ENCODE measurements at places on chromosomes 12 and 14. TPM values are rescaled to one million over a fixed set of nuclear protein-coding genes. Genes with fewer than 3 reads are reported as not detected.

GRCh38 chr14:76424359-76424758 lies 48.4 kb downstream of the ESRRB start:
- no peak for DNase-seq
- H3K27me3 ChIP-seq, result no peaks in the 10 kb centered on the region
- H3K4me3 ChIP-seq, result no peak overlapping the region
- no peak overlapping the region for H3K27ac ChIP-seq
- no peaks in the 10 kb centered on the region for H3K4me1 ChIP-seq

GRCh38 chr14:55814064-55814463 lies 234.1 kb downstream of the KTN1 start:
- no peaks in the 10 kb centered on the region for H3K36me3 ChIP-seq
- no peak overlapping the region for H3K27ac ChIP-seq
- H3K4me1 ChIP-seq, result no peaks in the 10 kb centered on the region
- DNase-seq, result no peak
- no peaks in the 10 kb centered on the region for H3K27me3 ChIP-seq
- H3K4me3 ChIP-seq, result no peak overlapping the region

GRCh38 chr12:96412431-96412830 lies 12.2 kb upstream of the CDK17 start:
- H3K36me3 ChIP-seq, result no peaks in the 10 kb centered on the region
- no peaks in the 10 kb centered on the region for H3K27me3 ChIP-seq
- H3K4me1 ChIP-seq, result peaks cover 8% of the 10 kb centered on the region
- no peak overlapping the region for H3K27ac ChIP-seq

DNA sequence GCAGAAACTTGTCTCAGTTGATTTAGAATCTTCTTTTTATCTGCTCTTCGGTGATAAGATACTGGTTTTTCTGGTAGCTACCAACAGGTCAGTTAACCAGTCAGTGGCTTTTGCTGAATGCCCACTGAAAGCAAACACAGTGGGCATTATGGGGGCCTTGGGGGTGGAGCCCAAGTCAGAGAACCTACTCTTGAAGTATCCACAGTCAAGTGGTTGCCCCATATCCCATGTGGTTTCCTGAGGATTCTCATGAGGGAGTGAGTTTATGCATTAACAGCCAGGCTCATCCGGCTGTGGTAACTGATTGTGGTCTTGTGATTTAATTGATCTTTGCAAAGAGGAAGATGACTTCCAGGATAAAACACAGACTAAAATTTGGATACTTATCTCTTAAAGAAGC lies 83.7 kb downstream of the ST8SIA1 start:
- DNase-seq, result no peak
- H3K36me3 ChIP-seq, result no peaks in the 10 kb centered on the region
- no peaks in the 10 kb centered on the region for H3K27me3 ChIP-seq
- no peak overlapping the region for H3K4me3 ChIP-seq
- H3K27ac ChIP-seq, result no peak overlapping the region

Gene EIF2S3B
- 1.8 TPM for total RNA-seq

Gene P2RX7
- not detected for total RNA-seq

GRCh38 chr12:25764409-25764808 lies 194.1 kb upstream of the RASSF8 start:
- H3K4me1 ChIP-seq, result no peaks in the 10 kb centered on the region
- H3K27ac ChIP-seq, result no peak overlapping the region
- no peak overlapping the region for H3K4me3 ChIP-seq
- no peak for DNase-seq

GRCh38 chr12:95621725-95622124 lies 70.4 kb upstream of the USP44 start:
- no peak overlapping the region for H3K27ac ChIP-seq
- H3K4me3 ChIP-seq, result no peak overlapping the region
- H3K4me1 ChIP-seq, result peaks cover 8% of the 10 kb centered on the region
- H3K36me3 ChIP-seq, result no peaks in the 10 kb centered on the region
- DNase-seq, result no peak
- H3K27me3 ChIP-seq, result no peaks in the 10 kb centered on the region

DNA sequence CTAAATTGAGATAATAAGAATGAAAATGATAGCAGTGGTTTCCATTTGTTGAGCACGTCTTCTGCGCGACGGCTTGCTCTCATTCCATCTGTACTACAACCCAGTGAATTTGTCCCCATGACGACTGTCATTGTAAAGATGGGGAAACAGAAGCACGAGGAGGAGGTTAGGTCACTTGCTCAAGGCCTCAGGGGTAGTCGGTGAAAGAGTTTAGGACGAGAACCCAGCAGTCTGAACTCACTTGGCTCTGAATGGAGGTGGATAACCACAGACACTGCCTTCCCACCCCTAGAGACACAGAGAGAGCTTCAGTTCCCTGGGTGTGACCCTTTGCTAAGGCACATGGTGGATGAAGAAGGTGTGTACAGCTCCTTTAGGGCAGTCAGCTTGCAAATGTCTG lies 30.9 kb upstream of the PLEKHG3 start:
- no peak for DNase-seq
- H3K27me3 ChIP-seq, result peaks cover 32% of the 10 kb centered on the region
- H3K27ac ChIP-seq, result no peak overlapping the region
- H3K36me3 ChIP-seq, result no peaks in the 10 kb centered on the region
- peaks cover 5% of the 10 kb centered on the region for H3K4me1 ChIP-seq
- H3K4me3 ChIP-seq, result no peak overlapping the region

- H3K27ac ChIP-seq, result peak overlapping the region; percentile 89
- H3K27me3 ChIP-seq, result no peaks in the 10 kb centered on the region
- DNase-seq, result no peak
- peaks cover 1% of the 10 kb centered on the region for H3K36me3 ChIP-seq
- H3K4me1 ChIP-seq, result peaks cover 30% of the 10 kb centered on the region
Observed at GRCh38 chr12:118059341-118060191, 1.4 kb downstream of the WSB2 start.

DNA sequence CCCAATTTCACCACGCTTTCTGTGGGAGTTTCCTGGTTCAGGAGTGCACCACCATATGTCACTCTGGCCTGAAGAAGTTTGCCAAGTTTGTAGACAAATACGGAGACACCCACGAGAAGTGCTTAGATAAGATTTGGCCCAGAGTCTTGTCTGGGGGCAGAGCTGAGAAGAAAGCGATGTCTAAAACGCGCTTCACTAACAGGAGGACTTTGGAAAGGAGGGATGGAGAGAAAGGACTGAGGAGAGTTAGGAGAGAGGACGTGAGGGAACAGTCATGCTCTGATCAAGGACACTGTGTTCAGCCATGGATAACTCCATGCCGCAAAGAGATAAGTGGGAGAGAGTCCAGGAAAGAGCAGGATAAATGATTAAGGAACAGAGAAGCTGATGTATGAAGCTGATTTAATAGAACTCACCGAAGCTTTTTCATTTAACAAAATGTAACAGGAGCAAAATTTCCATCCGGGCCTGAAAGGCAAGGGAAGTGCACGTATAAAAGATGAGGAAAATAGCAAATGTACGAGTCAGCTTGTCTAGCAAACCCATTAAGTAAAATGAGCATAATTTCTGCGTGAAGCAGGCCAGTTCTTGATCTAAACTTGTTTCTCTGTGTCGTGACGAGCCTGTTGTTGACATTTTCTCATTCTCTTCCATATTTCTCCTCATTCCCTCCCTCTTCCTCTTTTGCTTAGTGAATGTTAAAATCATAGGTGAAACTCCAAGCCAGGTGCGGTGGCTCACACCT lies 23.4 kb upstream of the MAP3K9 start:
- no peak overlapping the region for H3K27ac ChIP-seq
- no peaks in the 10 kb centered on the region for H3K4me1 ChIP-seq
- no peaks in the 10 kb centered on the region for H3K36me3 ChIP-seq

- no peaks in the 10 kb centered on the region for H3K36me3 ChIP-seq
- H3K27me3 ChIP-seq, result no peaks in the 10 kb centered on the region
- H3K27ac ChIP-seq, result no peak overlapping the region
- peaks cover 26% of the 10 kb centered on the region for H3K4me1 ChIP-seq
- no peak overlapping the region for H3K4me3 ChIP-seq
Observed at GRCh38 chr12:31518680-31519227, 72.2 kb downstream of the DENND5B start.

GRCh38 chr14:32594766-32595165 lies 265.7 kb downstream of the AKAP6 start:
- H3K27ac ChIP-seq, result no peak overlapping the region
- H3K4me3 ChIP-seq, result no peak overlapping the region
- H3K27me3 ChIP-seq, result peaks cover 3% of the 10 kb centered on the region
- no peaks in the 10 kb centered on the region for H3K4me1 ChIP-seq
- no peaks in the 10 kb centered on the region for H3K36me3 ChIP-seq

Gene HOXC11
- total RNA-seq, result not detected

Gene KCNJ8
- total RNA-seq, result 2.2 TPM

Gene NOXRED1
- 1.8 TPM for total RNA-seq

Gene MYO1H
- 0.51 TPM for total RNA-seq

GRCh38 chr12:72448805-72449204 lies 176.6 kb downstream of the TRHDE start:
- H3K4me1 ChIP-seq, result no peaks in the 10 kb centered on the region
- no peak overlapping the region for H3K27ac ChIP-seq
- H3K36me3 ChIP-seq, result peaks cover 4% of the 10 kb centered on the region
- no peak overlapping the region for H3K4me3 ChIP-seq

GRCh38 chr12:52525661-52526499 lies 5.7 kb upstream of the KRT5 start:
- H3K4me3 ChIP-seq, result no peak overlapping the region
- no peaks in the 10 kb centered on the region for H3K4me1 ChIP-seq
- H3K27ac ChIP-seq, result no peak overlapping the region
- no peak for DNase-seq
- H3K27me3 ChIP-seq, result peaks cover 12% of the 10 kb centered on the region

GRCh38 chr12:42469355-42470175 lies 120.0 kb downstream of the PRICKLE1 start:
- peaks cover 45% of the 10 kb centered on the region for H3K36me3 ChIP-seq
- H3K27ac ChIP-seq, result no peak overlapping the region
- peaks cover 26% of the 10 kb centered on the region for H3K4me1 ChIP-seq
- no peak for DNase-seq

Gene KRT79
- not detected for total RNA-seq

Gene CCDC38
- not detected for total RNA-seq

Gene TRAF3
- total RNA-seq, result 26.6 TPM

DNA sequence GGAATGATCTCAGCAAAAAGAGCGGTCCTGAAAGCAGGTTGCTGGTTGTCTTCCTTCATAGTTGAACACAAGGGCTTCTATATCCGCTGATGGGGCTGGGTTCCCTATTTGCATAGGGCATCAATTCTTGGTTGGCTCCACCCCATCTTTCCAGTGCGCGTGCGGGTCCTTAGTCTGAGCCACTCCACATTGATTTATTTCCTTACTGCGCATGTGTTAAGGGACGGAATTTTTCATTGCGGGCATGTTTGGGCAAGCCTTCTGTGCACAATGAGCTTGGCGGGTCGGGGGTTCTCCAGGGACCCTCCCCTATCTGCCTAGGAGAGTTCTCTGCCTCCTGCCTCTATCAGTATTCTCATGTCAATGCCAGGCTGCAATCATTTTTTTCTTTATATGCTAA lies 21.2 kb upstream of the DLGAP5 start:
- no peak overlapping the region for H3K4me3 ChIP-seq
- H3K36me3 ChIP-seq, result no peaks in the 10 kb centered on the region
- DNase-seq, result no peak
- no peaks in the 10 kb centered on the region for H3K4me1 ChIP-seq

Gene GLT8D2
- 0.80 TPM for total RNA-seq

Gene EMP1
- total RNA-seq, result 0.31 TPM

Gene SALL2
- total RNA-seq, result 89.2 TPM

GRCh38 chr12:124857921-124858461 lies 5.7 kb downstream of the SCARB1 start:
- H3K36me3 ChIP-seq, result no peaks in the 10 kb centered on the region
- no peak overlapping the region for H3K4me3 ChIP-seq
- peaks cover 9% of the 10 kb centered on the region for H3K4me1 ChIP-seq
- no peak for DNase-seq

Gene WNT1
- not detected for total RNA-seq

GRCh38 chr12:100437038-100437841 lies 36.4 kb upstream of the NR1H4 start:
- no peak for DNase-seq
- H3K36me3 ChIP-seq, result no peaks in the 10 kb centered on the region
- peaks cover 5% of the 10 kb centered on the region for H3K27me3 ChIP-seq
- no peak overlapping the region for H3K4me3 ChIP-seq

Gene GALNT6
- total RNA-seq, result 3.7 TPM

Gene GCH1
- 33.4 TPM for total RNA-seq

DNA sequence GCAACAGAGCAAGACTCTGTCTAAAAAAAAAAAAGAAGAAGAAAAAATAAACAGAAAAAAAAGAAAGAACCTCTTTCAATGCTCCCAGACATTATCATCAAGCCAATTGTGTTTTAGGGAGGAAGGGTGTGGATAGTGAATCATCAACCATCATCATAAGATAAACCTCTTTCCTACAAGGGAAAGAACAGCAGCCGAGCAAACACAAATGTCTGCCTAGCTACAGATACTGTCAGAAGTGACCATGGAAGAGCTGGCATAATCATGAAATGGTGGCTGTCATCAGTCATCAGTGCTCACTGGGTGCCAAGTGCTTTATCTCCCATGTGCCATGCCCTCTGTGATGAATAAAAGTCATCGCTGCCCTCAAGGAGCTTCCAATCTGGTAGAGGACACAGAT lies 46.6 kb downstream of the SLC17A8 start:
- H3K36me3 ChIP-seq, result no peaks in the 10 kb centered on the region
- H3K4me3 ChIP-seq, result no peak overlapping the region
- H3K4me1 ChIP-seq, result no peaks in the 10 kb centered on the region
- no peak overlapping the region for H3K27ac ChIP-seq
- no peak for DNase-seq

Gene AKAP5
- total RNA-seq, result 1.1 TPM

DNA sequence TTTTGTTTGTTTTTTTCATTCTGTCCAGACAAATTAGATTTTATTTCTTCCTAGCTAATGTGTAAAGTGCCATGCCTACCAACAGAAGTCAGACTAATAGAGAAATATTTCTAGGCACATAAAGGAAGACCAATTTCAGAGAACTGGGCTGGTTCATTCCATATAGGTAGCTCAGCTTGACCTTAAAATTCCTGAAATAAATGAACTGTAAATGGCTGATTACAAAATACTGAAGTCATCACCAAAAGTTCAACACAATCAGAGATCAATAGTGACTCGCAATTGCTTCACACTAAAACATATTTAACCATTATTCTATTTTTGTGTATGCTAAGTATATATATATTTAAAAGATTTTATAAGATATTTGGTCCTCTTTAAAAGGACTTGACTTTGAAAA lies 34.2 kb downstream of the PTPRB start:
- peaks cover 7% of the 10 kb centered on the region for H3K4me1 ChIP-seq
- no peak overlapping the region for H3K4me3 ChIP-seq
- DNase-seq, result no peak

- no peaks in the 10 kb centered on the region for H3K27me3 ChIP-seq
- peaks cover 12% of the 10 kb centered on the region for H3K36me3 ChIP-seq
- no peak overlapping the region for H3K27ac ChIP-seq
Observed at GRCh38 chr12:106879612-106880011, 76.1 kb upstream of the TMEM263 start.
